ENCODE measurements at places on chromosomes 12 and 14.

- DNase-seq = no peak
Observed at GRCh38 chr12:90084018-90084417, 375.4 kb upstream of the ATP2B1 start.

DNA sequence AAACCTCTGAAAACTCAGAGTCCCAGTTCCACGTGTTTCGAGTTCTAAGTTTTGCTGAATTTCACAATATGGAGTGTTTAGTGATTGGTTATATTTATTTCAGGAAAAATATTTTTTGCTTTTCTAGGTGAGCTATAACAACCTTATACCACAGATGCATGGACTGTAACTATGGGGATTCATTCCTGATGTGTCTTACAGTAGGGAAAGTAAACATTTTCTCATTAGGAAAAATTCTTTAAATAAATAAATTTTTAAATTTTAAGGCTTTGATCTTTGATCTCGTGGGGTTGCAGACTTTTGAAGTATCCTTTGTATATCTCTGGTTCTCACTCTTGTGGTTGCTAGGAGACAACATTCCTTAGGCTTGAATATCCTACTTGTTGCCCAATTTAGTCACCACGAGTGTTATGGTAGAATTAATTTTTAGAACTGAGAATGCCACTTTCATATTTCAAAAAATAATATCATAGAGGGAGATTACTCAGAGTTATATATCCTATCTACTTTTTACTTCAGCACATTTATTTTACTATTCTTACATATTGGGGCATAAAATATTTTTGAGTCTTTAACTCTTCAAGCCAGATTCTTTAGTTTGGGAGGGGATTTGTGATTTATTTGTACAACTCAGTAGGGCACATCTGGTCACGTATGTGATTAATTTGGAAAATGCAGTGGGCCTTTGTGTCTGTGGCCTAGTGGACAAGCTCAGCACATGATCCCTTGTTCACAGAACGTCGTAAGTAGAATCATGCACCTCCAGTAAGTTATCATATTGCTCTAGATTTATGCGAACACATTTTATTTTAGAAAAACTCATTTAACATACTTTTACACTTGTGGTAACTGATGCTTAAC lies 224.0 kb downstream of the TTC6 start:
- DNase-seq = no peak

GRCh38 chr12:64655141-64655540 lies 44.8 kb downstream of the RASSF3 start:
- DNase-seq = no peak

DNA sequence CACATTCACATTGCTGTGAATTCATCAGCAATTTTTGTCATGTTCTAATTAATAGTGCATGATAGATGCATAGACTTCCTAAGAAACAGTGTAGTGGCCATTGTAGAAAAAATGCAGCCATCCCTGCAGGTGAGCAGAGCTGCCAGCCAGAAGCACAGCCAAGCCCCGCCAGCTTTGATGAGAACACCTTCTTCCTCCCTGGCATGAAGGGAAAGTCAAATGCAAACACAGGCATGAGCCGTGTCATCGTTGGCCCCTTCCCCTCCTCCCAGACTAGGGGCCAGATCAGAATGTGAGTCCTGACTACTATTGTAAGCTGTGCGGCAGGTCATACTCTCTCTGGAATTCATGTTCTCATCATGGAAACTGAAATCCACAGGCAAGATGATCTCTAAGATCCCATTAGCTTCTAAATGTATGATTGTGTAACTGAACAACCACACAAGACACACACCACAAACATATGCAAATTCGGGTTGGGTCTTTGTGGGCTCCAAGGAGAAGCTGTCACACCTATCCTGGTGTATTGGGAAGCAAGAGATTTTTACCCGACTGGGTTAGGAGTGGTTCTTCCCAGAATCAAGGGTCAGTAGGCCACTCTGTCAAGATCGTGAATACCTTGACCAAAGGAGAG lies 2.8 kb upstream of the AQP2 start:
- DNase-seq = no peak

DNA sequence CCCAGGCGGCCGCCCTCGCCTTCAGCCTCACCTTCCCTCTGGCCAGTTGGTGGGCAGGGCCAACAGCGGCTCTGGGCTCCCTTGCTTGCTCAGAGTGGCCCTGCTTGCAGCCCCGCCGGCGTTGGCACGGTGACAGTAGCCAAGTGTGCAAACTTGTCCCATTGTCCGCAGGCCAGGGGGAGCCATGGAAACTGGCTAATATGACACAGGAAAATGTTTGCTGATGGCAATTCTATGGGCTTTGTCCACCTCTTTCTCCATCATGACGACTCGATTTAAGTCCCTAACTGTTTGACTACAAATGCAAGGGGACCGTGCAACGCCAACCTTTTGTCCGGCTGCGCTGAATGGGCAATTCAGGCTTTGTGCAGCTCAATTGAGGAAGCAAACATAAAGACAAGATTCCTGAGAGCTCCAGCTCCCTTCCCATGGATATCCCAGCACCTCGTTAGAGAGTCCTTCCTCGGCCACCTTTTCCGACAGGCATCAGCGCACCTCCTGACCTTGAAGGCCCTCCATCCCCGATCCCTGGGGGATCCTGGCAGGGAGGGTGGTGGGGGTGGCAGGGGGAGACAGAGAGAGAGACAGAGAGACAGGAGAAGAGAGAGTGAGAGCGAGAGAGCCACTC lies 785 bp upstream of the FAM181A start:
- DNase-seq = no peak

DNA sequence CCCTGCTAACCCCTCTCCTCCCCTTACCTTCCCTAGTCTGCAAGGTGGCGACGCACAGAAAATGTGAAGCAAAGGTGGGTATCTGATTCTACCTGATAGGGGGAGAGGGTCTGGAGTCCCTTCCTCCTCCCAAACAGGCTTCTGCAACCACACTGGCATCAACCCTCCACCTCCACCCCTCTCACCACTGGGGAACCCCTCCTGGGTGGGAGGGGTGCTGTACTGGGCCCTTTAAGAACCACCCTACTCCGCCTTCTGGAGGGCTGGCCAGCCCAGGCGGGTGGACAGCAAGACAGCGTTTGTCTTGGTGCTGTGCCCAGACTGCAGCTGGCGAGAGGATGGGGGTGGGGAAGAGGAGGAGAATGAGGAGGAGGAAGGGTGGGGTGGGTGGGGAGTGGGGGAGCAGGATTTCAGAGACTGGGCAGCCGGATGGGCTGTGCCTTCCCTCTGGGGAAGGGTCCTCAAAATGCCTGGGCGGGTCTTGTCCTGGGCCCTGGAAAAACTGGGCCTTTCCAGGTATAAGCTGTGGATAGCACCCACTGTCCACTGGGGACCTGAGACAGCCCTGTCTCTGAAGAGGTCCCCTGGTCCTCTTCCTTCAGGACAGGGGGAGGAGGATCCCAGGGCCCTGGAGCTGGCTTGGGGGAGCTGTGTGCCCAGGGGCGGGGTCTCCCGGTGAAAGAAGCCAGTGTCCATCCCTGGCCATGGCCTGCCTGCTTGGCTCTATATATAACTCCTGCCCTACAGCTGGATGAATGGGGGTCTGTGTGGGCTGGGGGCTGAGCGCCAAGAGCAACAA lies 2.8 kb downstream of the TNS2 start:
- no peak for DNase-seq

DNA sequence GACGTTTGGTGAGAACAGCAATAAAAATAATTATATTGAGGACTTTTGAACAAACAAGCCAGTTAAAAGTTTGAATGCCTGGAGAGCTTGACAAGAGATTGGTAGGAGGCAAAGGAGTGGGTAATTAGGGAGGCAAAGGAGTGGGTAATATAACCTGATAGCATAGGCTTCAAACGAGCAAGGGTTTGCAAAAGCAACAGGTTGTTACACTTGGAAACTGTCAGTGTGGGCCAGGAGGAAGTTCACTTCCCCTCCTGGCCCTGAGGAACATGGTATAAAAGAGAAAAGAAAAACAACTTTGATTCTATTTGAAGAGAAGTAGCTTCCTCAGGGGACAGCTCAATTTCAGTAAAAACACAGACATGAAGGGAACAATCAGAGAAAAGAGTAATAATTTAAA lies 121.7 kb downstream of the CCER1 start:
- no peak for DNase-seq

DNA sequence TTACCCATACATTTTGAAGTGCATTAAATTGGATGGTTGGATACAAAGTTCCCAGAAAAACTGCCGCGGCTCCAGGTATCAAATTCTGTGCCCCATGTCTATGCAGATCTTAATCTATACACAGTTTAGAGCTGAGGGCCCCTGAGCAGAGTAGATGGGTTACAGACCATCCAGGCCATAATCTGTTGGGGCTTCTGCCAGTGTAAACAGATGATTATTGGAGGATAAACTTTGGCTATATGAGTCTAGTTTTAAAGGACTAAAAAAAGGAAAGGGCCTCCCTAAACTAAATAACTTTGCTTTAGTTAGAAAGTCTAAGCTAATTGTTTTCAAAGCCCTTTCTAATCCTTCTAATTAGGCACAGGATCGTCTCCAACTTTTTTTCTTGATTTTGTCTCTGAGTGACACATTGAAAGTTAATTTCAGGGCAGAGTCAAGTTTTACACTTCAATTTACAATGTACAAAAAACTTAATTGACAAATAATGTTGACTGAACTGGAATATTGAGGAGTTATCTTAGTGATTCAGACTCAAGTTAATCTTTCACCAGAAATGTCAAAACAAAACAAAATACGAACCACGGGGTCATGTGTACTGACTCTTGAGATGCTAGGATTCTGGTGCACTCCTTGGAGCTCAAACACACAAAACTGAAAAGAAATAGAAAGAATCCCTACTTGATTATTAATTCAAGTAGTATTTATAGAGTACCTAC lies 133.9 kb upstream of the SCAF11 start:
- no peak for DNase-seq

DNA sequence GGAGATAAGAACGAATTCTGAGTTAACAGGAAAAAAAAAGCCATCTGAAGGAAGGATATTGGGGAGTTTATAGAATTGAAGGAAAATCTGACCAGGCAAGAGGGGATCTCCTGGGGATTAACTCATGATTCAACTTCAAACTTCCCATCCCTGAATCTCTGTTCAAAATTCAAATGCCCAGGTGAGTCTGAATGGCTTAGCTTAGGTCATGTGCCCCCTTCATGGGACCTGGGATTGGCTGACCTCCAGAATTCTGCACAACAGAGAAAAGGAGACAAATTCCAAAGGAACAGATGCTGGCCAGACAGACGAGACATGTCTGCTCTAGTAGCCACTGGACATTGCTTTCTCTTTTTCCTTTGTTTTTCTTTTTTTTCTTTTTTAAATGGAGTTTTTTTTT lies 26.2 kb upstream of the TMED10 start:
- no peak for DNase-seq

- DNase-seq = no peak
Observed at GRCh38 chr14:56887216-56887615, 76.9 kb upstream of the OTX2 start.

- DNase-seq = no peak
Observed at GRCh38 chr14:53127151-53127550, 26.0 kb downstream of the DDHD1 start.

DNA sequence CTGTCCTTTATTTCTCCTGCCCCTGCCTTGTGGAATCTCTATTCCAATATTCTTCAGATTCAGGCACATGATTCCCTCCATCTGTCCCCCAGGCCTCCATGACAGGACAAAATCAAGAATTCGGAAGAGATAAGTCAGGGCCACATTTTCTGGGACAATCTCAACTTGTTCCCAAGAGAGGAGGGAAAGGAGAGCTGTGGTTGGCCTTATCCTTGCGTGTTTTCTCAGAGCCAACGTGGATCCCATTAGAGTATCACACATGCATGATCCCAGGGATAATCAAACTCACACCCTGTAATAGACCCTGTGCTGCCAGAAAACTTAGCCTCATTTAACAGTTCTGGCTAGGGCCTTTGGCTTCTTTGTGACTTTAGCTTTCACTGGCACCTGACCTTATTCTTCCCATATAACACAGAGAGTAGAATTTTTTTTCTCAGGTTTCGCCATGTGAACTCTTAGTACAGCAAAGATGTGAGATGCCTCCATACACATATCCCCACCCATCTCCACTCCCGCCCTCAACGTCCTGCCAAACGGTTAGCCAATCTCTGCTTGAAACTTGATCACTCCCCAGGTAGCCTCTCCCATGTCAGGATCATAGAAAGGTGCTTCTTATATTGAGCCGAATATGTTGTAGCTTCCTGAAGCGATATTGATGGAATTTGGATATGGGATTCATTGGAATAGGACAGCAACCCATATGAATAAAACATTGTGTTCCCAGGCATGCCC lies 6.7 kb upstream of the KRT1 start:
- DNase-seq = no peak

DNA sequence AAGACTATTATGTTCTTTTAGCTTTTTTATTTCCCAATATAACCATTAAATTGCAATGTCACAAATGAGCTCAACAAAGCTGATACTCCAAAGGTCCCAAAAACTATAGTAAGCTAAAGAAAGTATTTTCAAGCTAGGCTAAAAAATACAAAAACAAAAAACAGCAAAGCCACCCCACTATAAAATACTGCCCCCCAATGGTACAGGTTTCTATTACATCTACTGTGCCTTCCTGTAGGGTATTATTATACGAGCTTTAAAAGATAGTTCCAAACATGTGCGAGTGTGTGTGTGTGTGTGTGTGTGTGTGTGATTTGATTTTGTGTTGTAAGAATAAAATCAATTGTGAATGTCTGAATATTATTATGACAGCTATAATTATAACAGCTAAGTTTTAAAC lies 1.1 kb downstream of the IFNG start:
- no peak for DNase-seq

GRCh38 chr12:90481748-90482147 lies 473.2 kb downstream of the CCER1 start:
- DNase-seq = no peak

GRCh38 chr12:75727577-75727976 lies 216.2 kb upstream of the KRR1 start:
- DNase-seq = no peak

DNA sequence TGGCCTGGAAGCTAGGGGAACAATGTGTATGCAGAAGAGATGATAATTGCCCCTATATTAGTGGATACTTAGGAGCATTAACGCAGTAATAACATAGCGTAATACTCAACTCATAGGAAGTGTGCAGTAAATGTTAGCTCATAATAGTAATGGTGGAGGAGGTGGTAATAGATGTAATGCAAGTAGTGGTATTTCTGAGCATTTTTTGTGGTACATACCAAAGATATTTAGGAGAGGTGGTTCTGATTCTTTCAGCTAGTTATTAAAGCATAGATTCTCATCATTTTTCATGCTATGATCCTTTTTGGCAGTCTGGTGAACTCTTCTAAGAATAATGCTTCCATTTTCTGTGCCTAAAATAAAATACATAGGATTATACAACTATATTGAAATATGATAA lies 233.1 kb downstream of the PTPRO start:
- no peak for DNase-seq

All from stimulated activated CD4-positive, alpha-beta T cell treated with anti-CD3 and anti-CD28 coated beads, TNF-alpha, amount 100 ng/mL, for 24 hours (primary cell).